ENCODE measurements at places on chromosomes 1 and 21.

- peak; percentile 50 for DNase-seq
Observed at GRCh38 chr1:9235096-9235459, 504 bp downstream of the H6PD start.

DNA sequence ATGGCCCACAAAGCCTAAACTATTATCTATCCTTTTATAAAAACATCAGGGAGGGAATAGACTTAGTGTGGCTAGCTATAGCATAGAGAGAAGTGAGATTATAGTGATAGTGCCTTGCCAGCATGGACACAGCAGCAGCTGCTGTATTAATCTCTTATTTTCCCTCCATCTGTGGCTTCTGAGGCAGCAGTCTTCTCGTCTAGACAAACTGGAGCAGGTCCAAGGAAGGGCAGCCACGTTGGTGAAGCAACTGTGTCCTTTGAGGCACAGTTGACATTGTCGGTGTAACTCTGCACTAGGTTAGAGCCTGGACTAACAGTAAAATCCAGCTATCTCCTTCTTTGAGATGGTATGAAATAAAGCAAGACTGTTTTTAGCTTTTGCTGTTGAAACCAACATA is 131.3 kb downstream of the CACHD1 start:
- peak; percentile 16 for DNase-seq

DNA sequence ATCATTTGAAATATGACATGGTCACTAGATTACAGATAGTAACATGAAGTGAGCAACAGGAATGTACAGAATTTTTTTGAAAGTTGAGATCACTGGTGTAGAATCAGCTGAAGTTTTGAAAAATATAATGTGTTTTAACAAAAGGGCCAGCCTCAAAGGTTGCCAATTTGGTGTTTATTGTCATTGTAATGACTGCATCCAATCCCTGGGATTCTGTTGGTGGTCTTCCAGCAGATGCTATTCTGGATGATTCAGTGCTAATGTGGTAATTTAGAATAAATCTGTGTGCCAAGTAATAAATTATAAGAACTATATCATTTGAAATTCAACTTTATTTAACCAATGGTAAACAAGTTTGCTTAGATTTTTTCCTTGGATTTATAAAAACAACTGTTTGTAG is 436.4 kb upstream of the PKN2 start:
- no peak for DNase-seq

GRCh38 chr1:185578293-185578692 is 155.9 kb upstream of the HMCN1 start:
- DNase-seq, result no peak

DNA sequence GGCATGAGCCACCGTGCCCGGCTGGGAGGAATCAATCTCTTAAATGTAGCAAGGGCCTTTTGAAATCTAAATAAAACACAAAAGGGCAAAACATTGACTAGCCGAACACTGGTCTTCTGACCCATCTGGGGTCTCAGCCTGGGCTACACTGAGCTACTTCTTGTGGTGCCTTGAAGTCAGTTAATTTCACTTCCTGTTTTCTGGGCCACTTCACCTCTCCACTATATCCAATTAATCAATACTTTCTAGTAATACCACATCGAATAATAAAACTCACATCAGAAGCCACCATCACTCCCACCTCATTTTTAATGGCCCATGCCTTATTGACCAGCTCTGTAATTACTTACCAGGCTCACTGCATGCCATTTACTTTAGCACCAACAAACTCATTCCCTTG is 138.0 kb upstream of the SAMSN1 start:
- DNase-seq, result no peak

GRCh38 chr1:231240531-231240882 is 505 bp upstream of the GNPAT start:
- DNase-seq, result no peak

DNA sequence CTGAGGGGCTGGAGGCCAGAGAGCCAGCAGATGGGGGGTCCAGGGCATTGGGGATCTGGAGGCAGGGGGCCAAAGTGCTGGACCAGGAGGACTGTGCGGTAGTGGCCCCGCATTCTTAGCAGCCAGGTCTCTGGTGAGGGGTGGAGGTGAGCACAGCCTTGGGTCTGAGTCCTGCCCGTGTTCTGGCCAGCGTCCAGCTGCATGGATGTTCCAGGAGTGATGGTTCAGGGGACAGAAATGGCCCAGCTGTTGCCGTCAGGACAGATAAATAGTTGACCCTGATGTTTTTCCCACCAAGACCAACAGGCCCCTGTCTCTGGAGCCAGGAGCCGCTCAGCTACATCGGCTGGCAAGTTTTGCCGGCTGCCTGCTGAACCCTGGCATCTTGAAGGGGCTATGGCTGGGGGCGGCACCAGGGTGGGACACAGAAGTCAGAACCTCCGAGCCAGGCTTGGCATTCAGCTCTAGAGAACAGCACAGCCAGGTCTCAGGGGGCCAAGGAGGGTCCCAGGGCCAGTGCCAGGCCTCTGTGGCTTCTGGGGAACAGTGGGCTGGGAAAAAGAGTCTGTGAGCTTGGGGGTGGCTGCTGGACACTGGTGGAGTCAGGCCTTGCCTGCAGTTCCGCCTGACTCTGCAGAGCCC is 19.4 kb upstream of the TTC34 start:
- no peak for DNase-seq

Measured in SHP77 (cell line).